ENCODE measurements at places on chromosomes 12 and 14. TPM values are rescaled to one million over a fixed set of nuclear protein-coding genes. Genes with fewer than 3 reads are reported as not detected.

Gene PPFIA2
- not detected for polyA plus RNA-seq

Gene PHETA1
- 1.8 TPM for polyA plus RNA-seq

Gene ZNF839
- polyA plus RNA-seq: 7.2 TPM

DNA sequence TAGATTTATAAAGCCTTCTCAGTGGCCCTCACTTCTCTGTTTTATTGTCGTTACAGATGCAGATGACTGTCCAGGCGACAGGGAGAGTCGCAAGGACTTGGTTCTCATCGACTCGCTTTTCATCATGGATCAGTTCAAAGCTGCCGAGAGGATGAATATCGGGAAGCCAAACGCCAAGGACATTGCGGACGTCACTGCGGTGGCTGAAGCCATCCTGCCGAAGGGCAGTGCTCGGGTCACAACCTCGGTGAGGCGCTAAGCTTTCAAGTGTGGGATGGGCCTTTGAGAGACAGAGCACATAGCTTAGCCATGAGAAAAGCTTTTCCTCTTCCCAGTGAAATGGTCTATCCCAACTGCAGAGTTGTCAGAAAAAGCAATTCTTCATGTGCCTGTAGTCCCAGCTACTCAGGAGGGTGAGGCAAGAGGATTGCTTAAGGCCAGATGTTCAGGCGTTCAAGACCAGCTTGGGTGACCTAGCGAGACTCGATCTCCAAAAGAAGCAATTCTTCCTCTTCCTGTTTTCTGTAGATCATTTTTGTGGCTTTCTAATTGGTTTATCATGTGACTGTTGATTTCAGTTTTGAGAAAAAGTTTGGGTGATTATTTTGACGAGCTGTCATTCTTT lies 56.4 kb downstream of the EP400 start:
- DNase-seq: no peak

GRCh38 chr12:11653215-11653753 lies 3.8 kb downstream of the ETV6 start:
- no peak for DNase-seq

DNA sequence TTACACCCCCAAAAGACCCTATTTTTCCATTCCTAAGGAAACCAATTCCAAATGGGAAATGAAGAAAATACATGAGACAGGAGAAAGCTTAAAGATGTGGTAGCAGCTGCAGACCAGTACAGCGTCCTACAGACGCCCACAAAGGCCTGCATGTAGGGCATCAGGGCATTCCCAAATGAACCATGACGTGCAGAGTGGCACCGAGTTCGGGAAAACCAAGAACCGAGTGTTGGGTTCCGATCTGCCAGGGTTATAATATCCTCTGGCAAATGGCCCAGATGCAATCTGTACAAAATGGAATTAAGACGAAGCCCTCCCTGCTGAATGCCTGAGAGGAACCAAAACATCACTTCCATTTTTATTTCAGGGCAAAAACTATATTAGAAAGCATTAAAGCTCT lies 34.4 kb upstream of the SELPLG start:
- DNase-seq: no peak

GRCh38 chr14:81276073-81277069 lies 55.6 kb upstream of the GTF2A1 start:
- DNase-seq: no peak

DNA sequence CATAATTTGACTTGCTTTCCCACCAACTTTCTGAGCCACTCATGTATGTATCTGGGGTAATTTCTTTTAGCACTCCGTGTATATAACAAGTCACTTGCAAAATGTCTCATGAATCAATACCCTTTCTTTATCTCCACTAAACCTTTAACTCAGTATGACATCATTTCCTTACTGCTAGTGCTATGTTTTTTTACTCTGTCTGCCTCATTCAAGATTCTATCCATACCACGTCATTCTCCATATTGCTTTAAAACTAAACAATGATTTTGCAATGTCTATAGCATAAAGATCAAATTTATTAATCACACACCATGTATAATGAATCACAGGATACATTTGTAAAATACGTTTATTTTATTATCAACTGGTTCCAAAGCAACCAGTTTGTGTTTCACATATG lies 178.2 kb downstream of the PIK3C2G start:
- no peak for DNase-seq

- no peak for DNase-seq
Measured at GRCh38 chr14:86357119-86357518, 827.2 kb downstream of the FLRT2 start.

DNA sequence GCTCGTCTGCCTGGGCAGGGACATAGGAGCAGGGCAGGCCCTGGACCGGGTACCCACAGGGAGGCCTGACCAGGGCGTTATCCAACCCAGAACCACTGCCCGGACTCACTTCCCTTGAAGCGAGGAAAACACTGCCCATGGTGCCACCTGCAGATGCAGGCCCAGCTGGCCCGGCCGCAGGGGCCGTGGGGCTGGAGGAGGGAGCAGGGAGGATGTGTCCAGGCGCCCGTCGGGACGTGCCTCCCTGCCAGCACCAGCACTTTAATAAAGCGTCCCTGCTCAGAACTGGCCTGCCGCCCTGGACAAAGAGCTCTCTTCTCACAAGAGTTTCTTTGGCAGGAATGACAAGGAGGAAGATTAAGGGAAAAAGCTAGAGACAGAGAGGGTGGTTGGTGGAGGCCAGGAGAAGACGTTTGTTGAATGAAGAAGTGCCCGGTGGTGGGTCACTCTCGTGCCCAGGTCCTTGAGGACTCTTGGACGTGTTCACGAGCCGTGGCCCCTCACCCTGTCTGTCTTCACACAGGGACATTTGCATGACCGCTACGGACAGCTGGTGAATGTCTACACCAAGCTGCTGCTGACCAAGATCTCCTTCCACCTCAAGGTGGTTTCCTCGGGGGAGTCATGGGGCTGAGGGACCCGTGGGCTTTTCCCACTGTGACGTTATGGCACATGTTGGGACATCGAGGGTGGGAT lies 14.2 kb downstream of the HIP1R start:
- no peak for DNase-seq

DNA sequence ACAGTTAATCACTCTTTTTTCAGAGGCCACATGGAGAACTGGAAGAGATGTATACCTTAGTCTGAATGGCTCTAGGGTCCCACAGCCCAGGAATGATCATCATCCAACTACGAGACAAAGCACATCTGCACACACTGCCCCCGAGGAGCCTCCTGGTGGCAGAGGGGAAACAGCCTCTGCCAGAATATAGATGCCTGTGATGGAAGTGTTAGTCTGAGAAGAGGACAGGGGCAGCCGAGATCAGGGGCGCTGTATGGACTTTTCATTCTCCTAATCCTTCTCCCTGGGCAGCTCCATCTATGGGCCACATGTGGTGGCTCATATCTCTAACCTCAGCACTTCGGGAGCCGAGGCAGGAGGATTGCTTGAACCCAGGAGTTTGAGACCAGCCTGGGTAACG lies 82.8 kb upstream of the CAPRIN2 start:
- no peak for DNase-seq

DNA sequence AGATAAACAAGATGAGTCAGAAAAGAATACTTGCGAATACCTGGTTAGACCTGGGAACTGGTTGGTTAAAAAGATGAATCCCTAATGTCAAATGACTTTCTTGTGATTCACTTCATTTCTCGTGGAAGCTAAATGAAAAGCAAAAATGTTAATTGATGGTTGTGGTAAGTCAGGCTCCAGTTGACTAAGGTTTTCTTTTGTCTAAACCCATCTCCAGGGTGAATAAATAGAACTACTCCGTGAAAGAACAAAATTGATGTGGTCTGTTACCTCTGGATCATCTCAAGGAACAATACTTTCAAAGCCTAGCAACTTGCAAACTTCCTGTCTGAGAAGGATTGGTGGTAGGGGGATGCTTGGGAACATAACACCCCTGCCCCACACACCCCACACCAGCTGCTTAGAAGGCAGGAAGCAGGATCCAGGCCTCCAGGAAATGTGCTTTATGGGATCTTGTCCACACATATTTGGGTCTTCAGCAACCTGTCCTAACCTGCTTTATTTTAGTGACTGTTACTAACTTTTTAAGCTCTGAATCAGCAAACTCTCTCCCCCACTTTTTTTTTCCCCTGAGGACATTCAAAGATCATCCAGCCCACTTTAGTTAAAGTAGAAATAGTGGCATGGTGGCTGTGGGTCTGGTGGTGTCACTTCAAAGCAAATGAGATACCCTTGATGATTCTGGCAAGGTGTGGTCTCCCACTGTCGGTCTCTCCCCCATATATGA lies 60.4 kb upstream of the PTHLH start:
- no peak for DNase-seq

DNA sequence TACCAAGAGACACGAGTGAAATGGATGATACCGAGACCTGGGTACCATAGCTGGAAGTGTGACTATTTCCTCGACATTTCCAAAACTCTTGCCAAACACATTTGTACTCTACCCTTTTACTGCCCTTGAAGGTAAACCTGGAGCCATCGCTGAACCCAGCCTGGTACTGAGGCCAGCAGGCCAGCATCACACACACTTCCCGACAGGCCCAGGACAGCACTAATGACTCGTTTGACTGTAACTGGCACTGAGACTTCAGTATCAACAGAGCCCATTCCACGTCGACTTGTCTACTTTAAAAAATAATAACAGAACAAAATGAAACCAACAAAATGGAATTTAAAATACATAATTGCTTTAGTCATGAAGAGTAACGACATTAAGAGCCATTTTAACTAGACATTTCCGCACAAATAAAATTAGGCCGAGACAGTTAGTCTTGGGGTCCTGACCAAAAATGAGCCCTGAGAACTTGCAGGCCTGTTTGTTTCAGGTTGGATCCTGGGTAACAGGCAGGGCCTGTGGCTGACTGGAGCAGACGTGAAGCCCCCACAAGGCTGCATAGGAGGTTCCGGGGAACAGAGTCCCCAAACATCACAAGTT lies 94.3 kb downstream of the RIMBP2 start:
- DNase-seq: no peak

DNA sequence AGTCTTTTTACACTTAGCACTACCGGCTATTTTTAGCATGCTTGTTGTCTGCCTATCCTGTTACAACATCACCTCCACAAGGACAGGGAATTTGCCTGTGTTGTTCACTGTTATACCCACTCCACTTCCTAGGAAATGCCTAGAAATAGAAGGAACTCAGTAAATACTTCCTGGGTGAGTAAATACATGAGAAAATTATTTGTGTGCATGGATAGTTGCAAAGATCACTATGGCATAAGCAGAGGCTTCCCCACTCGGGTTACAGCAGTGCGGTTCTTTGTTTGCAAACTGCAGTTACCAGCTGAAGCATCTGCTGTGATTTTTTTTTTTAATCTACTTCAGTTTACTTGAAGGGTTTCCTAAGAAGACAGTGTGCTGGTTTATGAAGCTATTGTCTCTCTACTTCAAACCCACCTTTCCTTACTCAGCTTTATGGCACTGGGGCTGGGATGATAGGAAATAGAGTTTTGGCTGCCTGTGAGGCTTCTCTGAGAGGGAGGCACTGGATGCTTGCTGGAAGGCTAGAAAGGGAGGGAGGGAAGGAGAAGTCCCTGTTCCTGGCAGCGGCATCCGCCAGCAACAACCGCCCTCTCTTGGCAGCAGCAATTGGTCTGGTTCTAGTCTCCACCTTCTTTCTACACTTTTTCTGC lies 29.0 kb downstream of the PDE6H start:
- DNase-seq: no peak
